Vagina (tissue), 2 donors: ENCODE measurements at places on chromosomes 4 and X.

DNA sequence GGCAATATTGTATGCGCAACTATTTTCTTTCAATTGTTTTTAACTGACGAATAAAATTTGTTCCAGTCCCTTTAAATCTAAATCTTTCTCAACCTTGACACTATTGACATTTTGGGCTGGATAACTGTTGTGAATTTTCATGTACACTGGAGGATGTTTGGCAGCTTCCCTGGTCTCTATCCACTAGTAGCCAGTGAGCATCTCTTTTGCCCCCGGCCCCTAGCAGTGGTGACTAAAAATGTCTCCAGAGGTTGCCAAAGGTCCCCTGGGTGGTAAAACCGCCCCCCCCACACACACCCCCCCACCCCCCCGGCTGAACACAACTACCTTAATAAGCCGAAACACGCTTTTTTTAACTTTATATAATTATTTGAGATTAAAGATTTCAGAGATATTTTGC is 514 bp downstream of the FANCB start:
- DNase-seq: no peak

DNA sequence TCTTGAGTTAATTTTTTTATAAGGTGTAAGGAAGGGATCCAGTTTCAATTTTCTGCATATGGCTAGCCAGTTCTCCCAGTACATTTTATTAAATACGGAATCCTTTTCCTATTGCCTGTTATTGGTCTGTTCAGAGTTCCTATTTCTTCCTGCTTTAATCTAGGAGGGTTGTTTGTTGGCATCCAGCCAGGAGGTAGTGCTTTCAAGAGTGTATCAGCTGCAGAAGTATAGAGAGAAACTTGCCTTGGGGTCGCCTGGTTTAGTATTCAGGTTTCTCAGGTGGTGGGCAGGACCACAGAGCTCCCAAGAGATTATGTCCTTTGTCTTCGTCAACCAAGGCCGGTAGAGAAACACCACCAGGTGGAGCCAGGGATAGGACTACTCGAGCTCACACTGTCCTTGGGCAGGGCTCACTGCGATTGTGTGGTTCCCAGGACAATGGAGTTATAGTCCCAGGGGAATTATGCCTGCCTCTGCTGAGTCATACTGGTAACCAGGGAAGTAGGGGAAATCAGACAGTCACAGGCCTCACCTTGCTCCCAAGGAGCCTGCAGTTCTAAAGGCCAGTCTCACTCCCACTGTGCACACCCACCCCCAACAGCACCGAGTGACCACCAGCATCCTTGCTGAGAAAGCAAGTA is 168.1 kb downstream of the VSIG4 start:
- DNase-seq: no peak

DNA sequence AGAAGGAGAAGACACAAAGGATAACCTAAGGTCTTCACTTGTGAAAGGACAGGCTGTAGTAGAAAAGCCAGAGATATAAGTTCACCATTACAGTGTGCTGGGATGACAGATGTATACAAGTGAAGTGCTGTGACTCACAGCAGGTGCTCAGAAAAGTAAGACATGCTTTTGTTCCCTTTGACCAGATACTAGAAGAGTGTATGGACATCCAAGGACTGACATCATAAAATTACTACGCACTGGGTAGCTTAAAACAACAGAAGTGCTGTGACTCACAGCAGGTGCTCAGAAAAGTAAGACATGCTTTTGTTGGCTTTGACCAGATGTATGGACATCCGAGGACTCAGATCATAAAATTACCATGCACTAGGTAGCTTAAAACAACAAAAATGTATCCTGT is 61.6 kb upstream of the BTC start:
- no peak for DNase-seq

GRCh38 chr4:4274226-4274625 is 15.7 kb downstream of the LYAR start:
- no peak for DNase-seq

GRCh38 chr4:61380865-61381264 is 180.7 kb downstream of the ADGRL3 start:
- no peak for DNase-seq
